ENCODE measurements at places on chromosomes 5 and 9.

DNA sequence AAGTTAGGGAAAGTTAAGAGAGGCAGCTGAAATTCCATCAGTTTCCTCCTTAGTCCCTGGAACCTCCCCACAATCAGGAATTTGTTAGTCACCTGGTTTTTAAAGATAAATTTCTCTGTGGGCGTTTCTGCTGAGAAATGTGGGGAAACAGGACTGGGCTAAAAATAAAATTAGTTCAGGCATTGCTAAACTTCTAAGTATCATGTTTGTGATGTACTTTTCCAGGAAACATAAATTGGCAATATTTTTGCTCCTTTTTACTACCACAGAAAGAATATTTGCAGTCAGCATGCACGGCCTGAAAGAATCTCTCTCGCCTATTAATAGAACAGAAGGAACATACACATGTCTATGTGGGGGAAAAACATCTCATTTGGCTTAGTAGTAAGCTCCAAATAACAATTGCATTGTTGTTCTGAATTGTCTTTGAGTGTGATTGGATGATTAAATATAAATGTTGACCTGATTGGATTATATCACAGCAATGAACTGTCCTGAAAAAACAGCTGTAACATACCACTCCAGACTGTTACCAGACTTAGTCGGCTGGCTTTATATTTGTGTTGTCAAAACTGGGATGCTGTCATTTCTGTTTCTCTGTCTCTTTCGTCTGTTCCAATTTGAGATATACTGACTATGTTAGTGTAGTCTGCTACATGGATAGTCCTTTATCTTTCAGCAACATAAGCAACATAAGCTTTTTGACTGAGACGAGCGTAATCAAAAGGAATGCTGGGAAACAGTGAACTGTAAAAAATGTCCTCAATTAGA is 12.9 kb downstream of the TJP2 start:
- no peak for DNase-seq

- DNase-seq: no peak
These were observed 19.7 kb upstream of the ANKHD1 start for GRCh38 chr5:140381972-140382371.

GRCh38 chr5:134020188-134020587 is 15.4 kb upstream of the VDAC1 start:
- no peak for DNase-seq

DNA sequence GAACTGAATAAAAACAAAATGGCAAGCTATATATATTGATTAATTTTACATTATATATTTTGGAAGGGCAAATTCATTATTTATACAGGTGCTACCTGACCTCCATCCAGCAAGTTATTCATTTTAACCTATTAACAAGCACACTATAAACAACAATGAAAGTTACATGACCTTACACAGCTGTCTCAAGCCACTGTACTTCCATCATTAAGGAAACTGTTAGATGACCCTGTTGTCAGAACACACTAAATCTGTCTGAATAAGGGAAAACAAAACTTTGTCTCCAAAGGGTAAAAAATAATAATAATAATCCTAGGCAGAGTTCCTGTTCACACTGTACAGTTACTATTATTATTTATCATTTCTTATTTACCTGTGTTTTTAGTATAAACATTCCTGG is 44.0 kb downstream of the NFIB start:
- DNase-seq: no peak

DNA sequence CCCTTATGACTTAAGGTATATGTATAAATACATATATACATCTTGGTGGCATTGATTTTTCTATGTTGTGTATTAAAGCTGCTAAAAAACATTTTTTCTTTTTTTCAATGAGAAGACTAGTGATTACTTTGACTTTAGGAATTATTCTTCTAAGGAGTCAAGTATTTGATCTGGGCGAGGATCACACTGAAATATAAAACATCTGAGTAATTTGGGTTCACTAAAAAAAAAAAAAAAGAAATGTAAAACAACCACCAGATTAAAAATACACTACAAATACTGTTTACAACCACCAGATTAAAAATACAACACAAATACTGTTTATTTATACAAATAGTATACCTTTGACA is 9.0 kb downstream of the UBAP1 start:
- no peak for DNase-seq

- DNase-seq: no peak
These were observed 351.5 kb upstream of the KCNN2 start for GRCh38 chr5:114010362-114010761.

DNA sequence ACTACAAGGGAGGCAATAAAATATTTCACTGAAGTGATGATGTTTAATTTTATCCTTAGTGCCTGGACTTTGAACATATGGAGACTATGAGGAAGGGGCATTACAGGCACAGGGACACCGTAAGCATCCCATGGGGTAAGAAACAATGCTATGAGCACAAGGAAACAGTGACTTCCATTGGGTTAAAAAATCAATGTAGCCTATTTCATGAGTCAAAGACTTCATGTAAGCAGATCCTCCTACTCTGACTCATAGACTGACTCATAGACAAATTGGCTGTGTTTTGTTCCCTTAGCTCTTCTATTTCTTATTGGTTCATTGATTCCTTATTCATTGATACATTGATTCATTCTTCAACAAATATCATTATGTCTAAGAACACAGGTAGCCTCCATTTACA is 351.0 kb downstream of the PRELID2 start:
- no peak for DNase-seq

GRCh38 chr5:305050-305449 is 16.5 kb upstream of the AHRR start:
- no peak for DNase-seq

- DNase-seq: no peak
These were observed 86.4 kb downstream of the GALNT10 start for GRCh38 chr5:154276973-154277331.

GRCh38 chr5:133389066-133389590 is 223.2 kb downstream of the FSTL4 start:
- DNase-seq: no peak

Data from NCI-H2107 (cell line).